SHP77 treated with DMSO at 0.1 percent for 48 hours (cell line): ENCODE measurements at places on chromosomes 2 and 18.
A peak's percentile ranks its signal among the peaks of the same experiment; 100 is the strongest.

DNA sequence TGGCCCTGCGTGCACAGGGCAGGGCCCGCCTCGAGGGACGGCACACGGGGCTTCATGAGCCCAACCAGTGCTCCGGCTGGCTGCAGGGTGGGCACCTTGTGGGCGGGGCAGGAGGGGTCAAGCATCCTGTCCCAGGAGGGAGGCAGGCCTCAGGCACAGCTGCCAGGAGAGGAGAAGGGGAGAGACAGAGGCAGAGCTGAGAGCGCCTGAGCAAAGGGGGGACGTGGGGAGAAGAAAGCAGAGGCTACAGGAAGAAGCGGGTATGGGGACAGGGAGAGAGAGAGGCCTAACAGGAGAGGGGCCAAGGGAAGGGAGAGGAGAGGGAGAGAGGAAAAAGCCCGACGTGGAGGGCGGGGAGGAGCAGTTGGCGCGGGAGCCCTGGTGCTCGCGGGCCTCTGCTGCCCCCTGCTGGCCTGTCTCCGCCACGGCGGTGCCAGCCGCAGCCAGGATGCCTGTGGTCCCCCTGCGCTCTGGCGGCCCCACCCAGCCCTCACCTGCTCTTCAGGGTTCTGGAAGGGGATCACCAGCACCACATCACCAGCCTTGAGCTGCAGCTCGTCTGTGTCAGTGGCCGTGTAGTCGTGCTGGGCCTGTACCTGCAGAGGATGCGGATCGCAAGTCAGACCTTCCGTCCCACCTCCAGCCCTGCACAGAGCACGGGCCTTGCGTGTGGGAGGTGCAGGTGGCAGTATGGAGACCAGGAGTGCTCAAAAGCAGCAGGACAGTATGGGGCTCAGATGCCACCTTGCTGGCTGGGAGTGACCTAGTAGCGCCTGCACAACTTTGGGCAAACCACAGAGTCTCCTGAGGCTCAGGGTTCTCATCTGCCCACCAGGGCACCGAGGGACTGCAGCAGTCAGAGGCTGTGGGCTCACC, 56.8 kb downstream of the BIN1 start:
- peak; percentile 18 for DNase-seq

DNA sequence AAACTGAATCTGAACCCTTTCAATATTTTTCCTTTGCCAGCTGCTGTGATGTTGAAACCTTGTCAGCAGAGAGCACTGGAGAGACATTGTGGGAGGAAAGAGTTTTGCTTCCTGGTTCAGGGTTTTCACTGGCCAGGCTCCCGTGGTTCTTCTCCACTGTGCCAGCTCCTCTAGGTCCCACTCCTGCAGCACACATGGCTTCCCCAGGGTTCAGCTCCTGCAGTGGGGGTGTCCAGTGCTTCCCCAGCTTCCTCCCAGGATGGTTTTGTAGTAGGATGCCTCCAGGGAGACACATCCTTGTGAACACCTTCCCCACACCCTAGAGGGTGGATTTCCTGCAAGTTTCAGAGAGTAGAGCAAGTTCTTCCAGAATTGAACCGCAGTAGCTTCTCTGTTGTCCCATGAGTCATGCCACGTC, 24.0 kb upstream of the SULT1C3 start:
- DNase-seq = peak; percentile 20

GRCh38 chr2:146762786-146763185, 1082.0 kb upstream of the ACVR2A start:
- no peak for DNase-seq

DNA sequence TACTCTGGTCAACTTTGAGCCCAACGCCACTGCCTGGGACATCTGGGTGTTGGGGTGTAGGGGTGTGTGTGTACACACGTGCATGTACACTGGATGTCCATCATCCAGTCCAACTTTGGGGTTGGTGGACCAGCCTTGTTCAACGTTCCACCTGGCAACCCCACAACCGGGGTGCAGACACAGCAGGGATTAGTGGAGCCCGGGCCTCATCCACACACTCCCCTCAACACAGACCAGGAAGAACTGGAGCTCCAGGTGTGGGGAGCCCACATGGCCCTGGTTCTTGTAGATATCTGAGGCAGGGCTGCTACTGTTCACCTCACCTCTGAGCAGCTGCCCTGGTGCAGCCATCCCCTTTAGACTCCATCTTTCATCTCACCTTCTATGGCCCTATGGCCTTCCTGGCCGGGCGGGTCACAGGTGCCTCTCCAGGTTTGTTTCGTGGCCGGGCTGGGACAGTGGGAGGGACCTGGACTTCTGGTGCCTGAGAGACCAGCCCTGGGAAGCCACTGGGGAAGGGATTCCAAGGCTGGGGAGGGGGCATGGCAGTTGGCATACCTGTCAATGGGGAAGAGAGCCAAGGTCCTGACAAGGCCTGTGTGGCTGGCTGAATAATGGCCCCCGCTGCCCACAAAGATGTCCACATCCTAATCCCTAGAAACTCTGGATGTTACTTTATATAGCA, 7.5 kb downstream of the NEU2 start:
- DNase-seq = no peak

- DNase-seq = peak; percentile 50
These were observed 56.2 kb upstream of the ATP8B1 start for GRCh38 chr18:57859314-57859713.

DNA sequence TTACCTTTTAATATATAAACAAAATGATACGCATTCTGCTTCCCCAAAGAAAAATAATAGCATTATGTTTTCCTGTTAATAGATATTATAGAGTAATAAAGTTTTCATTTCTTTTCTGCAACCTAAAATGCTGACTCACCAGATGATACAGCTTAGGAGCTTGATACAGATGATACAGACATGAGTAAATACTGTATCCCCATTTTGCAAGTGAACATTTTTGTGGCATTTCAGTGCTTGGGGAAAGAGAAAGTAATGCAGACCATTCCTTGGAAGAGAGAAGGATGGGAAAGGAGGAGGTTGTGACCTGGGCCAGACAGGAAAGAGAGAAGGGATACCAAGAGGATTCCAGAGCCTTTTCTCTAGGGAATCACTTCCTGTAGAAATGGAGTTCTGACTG, 97.5 kb upstream of the FSHR start:
- DNase-seq = no peak

- DNase-seq = no peak
These were observed 67.8 kb upstream of the ARL4C start for GRCh38 chr2:234564699-234565098.

GRCh38 chr2:21656330-21657075, 532.7 kb downstream of the TDRD15 start:
- no peak for DNase-seq

GRCh38 chr2:206457188-206457634, 13.9 kb downstream of the ADAM23 start:
- DNase-seq = no peak

- DNase-seq = no peak
These were observed 219.6 kb downstream of the ANAPC1 start for GRCh38 chr2:111664275-111664850.

DNA sequence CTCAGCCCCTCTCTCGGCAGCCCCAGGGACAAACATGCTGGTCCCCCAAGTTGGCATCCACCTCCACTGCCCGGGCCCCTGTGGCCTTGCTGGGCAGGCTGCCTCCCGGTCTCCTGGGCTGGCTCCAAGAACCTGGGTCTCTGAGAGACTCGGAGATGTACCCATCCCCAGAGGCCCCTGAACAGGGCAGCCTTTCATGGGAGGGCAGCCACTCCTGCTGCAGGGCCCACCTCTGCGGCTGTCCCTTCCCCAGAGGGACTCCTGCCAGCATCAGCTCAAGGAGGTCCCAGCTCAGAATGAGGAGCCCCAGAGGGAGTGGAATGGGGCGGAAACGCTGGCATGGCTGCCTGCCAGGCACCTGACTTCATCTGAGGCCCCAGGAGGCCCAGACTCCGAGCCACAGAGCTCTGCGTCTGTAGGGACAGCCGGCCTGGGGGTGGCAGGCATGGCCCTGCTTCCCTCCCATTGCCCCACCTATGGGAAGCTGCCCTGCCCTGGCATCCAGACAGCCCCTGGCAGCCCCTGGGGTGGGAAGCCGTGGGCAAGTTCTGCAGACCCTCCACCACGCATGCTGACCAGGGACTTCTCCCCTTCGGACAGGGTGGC, 857 bp upstream of the CROCC2 start:
- DNase-seq = no peak

DNA sequence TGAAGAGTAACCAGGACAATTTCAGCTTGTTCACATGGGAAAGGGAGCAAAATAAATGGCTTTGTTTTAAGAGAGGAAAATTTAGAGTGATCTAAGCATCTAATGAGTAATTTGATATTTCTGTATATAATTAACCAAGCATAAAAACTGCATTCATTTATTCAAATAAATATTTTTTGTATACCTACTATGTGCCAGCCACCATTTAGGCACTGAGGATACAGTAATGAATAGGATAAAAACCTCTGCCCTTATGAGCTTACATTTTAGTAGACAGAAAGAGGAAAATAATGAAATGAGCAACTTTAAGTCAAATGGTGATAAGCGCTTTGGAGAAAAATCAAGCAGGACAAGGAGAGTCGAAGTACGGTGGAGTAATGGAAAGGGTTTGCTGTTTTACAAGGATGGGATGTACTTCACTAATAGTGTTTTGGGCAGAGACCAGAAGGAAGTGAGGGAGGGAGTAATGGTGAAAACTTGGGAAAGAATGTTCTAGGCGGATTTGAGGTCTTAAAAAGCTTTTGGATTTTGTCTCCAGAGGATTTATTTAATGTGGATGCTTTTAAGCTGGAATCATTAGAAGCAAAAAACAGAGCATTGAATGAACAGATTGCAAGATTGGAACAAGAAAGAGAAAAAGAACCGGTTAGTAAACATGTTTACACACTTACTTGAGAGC, 17.4 kb downstream of the NDC80 start:
- DNase-seq = no peak

DNA sequence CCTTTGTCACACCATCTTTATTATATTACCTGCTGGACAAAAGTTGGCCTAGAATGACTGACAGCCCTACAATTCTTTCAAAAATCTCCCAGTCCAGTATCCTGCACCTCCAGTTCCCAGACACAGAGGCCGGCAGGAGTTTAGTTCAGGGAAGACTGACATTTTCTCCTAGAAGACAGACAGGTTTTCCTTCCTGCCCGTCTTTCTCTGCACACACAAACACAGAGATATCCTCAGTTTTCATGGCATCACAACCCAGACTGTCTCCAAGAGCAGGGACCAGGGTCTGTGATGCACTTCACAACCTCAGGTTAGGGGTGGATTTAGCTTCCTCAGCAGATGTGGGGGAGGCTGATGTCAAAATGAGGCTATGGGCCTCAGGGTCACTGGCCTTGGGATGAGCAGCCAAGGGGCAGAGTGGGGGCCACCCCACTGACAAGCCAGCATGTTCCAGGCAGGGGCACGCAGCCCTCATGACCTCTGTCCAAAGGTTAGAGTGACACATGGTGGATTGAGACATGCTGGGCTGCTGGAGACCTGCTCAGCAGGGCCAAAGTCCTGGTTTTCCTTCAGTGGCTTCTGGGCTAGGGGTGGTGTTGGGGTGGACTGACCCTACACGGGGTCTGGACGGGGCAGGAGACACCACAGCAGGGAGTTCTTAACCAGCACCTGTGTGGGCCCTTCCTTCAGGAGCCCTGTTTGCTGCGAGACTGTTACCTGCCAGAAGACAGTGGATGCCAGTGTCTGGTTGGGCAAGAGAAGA, 70.5 kb downstream of the SFXN5 start:
- no peak for DNase-seq

- no peak for DNase-seq
These were observed 200.9 kb downstream of the NYAP2 start for GRCh38 chr2:225600444-225600843.

- DNase-seq = no peak
These were observed 27.1 kb downstream of the FER1L5 start for GRCh38 chr2:96669539-96670215.

- DNase-seq = no peak
These were observed 37.0 kb downstream of the SMCHD1 start for GRCh38 chr18:2692508-2692907.

- DNase-seq = no peak
These were observed 90.4 kb downstream of the NUP35 start for GRCh38 chr2:183214680-183215079.

- no peak for DNase-seq
These were observed 807.3 kb downstream of the NR4A2 start for GRCh38 chr2:155525199-155525598.

DNA sequence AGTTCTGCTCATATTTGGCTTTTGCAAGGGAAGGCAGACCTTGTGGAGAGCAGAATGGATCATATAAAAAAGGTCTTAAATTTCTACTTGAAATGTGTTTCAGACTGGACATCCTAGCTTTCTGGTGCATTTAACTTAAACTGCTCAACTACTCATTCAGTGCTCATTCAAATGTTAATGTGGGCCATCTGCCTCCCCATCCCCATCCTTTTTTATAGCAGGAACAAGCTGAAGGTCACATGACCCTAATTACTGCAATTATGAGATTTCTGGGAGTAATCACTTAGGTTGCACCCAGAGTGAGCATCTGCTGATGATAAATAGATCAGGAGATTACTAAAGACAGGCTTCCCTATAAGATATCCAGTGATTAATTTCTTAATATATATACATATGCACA, 96.1 kb downstream of the MAP2 start:
- no peak for DNase-seq

DNA sequence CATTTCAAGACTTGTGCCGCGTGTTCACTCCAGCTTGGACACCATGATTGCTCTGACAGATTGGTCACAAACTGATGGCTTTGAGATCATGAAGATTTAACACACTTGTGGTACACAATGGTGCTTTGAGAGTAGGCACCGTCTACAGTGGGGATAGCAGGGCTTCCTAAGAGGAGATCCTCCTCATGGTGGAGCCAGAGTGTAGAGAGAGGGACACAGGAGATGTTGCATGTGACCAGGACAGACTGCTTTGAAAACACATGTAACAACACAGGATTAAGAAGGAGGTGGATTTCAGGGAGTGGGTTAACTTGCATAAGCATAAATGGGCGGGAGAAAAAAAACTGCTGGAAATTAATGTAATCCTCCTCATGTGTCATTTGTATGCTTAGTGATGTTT, 95.7 kb upstream of the LINC00305 start:
- DNase-seq = peak; percentile 8

GRCh38 chr18:64259871-64260270, 111.0 kb upstream of the LINC00305 start:
- no peak for DNase-seq
